Stimulated activated CD8-positive, alpha-beta memory T cell treated with anti-CD3 and anti-CD28 coated beads, Interleukin-4, amount 100 ng/mL, for 1 hour (primary cell): ENCODE measurements at places on chromosomes 7 and 10.

GRCh38 chr7:43083106-43083505 lies 29.3 kb upstream of the HECW1 start:
- no peak for DNase-seq

GRCh38 chr7:2735744-2736143 lies 47.7 kb downstream of the AMZ1 start:
- no peak for DNase-seq

GRCh38 chr7:102304668-102305067 lies 18.0 kb downstream of the SH2B2 start:
- no peak for DNase-seq

DNA sequence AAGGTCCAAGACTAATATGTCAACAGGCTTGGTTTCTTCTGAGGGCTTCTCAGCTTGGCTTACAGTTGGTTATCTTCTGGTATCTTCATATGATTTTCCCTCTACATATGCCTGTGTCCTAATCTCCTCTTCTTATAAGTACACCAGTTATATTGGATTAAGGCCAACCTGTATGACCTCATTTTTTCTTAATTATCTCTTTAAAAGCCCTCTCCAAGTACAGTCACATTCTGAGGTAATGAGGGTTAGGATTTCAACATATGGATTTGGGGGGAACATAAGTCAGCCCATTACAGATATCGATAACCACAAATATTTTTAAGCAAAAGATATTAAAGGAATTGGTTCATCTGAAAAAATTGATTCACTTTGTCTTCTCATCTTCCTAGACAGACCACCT lies 49.2 kb downstream of the IQUB start:
- DNase-seq = no peak

DNA sequence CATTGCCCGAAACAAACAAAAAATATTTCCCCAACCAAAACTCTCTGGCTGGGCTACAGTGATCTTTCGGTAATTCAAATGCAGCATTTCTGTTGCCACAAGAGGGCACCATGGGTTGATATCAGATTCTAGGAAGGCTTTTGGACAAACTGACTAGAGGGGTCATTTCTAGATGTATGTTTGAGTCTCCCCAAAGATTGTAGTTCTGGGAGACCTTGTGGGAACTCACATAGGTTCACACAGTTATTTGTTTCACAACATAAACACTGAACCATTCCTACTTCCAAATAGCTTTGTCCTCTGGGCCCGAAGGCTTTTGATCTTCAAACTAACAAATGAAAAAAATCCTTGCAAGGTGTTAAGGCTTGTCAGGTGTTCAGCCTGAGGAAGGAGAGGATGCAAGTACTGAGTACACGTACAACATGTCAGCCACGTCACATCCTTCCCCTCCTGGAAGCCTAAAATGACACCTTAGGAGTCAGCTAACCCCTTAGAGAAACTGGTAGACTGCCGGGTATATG lies 37.0 kb upstream of the IL15RA start:
- peak; percentile 31 for DNase-seq

GRCh38 chr7:44320141-44320540 lies 5.3 kb downstream of the CAMK2B start:
- no peak for DNase-seq

DNA sequence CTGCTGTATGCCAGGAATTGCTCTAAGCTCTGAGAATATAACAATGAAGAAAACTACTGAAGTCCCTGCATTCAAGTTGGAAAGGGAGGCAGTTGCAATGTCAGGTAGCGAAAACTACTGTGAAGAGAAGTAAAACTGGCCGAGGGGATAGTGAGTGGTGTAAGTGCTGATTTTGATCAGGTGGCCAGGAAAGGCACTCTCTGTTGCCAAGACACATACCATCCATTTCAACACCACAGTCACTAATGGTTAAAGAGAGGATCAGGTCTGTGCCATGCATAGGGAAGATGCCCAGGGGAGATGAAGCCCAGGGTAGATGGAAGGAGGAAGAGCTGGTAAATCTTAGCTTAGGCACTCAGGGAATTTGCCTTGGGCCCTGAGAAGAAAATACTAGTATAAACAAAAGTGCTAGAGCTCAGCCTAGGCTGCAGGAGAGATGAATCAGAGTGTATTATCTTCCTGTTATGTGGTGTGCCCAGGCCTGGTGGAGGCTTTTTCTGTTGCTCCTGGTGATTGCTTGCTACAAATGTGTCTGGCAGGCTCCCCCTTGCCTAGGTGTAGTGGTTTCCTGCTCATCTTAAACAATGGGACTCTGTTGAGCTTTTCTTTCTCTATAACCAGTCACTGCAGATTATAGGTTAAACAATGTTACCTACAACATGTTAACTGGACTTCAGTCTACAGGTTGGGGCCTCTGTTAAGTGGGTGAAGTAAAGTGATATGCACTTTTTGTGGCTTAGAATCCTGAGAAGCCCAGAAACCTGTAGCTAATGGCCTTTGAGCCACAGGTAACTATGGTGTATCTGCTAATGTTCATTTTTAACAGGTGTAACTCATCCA lies 125.5 kb downstream of the LRRC4 start:
- DNase-seq = no peak
